ENCODE measurements at places on chromosomes 11 and 22.

DNA sequence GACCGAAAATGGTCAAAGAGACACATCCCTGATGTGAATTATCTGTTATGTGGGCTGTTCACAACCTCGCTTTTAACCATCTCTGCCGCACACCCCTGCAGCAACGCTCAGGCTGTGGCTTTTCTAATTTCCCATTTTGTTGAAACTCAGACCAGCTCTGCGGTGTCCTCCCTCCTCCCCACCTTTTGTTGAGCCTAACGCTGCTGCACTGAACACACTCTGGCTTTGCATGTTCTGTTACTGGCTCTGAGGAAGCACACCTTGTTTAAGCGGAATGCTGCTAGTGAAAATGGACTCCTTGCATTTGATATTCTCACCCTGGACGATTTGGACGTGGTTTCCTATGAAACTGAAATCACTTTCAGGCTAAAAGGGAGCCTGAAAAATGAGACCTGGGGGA is 198.5 kb upstream of the MTNR1B start:
- DNase-seq: no peak

DNA sequence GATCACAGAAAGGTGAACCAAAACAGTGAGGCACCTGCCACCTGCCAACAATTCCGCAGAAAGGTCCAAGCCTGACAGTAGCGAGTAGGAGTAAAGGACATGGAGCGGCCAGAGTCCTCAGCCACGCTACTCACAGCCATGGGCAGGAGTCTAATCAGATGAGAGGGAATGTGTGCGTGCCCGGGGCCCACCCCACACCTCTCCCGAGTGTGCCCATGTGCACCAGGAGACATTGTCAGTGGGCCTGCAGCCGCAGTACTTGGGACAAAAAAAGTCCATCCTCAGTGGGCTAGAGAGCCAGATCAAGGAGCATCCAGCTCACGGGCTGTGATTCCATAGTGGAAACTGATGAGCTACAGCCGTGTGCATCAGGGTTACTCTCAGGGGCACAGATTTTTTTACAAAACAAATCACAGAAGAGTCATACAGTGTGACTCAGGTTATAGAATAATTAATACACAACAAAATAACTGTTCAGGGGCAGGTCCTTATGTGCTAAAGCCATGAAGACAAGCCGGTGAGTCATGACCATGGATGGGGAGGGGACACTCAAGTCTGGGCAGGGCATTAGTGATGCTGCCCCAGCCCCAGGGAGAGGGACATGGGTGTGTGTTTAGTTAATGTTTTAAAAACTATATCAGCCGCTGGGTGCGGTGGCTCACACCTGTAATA is 12.0 kb downstream of the SART1 start:
- DNase-seq: no peak

DNA sequence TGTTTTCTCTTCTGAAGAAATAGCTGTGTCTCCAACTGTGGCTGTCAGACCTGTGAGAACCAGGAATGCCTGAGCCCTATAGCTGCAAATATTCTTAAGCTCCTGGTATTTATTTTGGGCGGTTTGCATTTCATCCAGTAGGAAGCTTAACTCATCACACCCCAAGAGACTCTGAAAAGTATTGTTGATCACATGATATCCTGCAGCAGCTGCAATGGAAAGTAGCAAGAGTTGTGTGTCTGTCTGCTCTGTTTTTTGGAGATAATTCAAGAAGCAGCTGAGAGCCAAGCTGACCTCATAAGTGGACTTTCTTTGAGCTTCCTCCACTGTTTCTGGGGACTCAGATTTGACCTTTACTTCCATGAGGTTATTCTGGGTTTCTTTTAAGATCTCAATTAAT is 36.4 kb upstream of the MRPL17 start:
- no peak for DNase-seq

GRCh38 chr22:42856179-42856864 is 751 bp downstream of the ARFGAP3 start:
- DNase-seq: peak; percentile 23

GRCh38 chr22:40659166-40659565 is 20.1 kb upstream of the MCHR1 start:
- DNase-seq: no peak

GRCh38 chr11:28871090-28871489 is 762.9 kb downstream of the METTL15 start:
- no peak for DNase-seq

DNA sequence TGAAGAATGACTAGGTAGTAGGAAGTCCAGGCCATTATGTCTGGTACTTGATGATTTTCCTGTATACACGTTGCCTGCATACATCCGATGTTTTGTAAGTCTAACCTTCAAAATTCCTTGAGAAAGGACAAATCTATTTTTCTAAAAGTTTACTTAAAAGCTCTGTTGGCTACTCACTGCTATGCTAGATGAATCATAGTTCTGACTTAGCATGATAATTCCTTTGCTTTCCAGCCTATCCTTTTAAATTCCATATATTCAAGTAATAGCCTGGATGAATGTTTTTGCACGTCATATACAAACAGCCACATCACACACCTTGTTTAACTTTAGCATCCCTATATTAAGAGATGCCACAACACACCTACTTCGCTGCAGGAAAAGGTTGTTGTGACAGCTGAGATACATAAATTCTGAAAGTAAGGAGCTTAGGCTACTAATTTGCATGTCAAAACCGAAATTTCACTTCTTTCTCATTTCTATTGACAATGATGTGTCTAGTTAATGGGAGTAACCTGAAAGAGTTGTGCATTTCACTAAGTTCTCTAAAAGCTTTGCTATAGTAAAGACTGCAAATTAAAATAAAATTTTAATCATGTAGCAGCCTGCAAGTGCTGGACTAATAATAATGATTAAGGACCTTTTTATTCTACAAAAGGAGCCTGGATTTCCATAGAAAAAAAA is 1116.4 kb downstream of the JRKL start:
- DNase-seq: no peak

DNA sequence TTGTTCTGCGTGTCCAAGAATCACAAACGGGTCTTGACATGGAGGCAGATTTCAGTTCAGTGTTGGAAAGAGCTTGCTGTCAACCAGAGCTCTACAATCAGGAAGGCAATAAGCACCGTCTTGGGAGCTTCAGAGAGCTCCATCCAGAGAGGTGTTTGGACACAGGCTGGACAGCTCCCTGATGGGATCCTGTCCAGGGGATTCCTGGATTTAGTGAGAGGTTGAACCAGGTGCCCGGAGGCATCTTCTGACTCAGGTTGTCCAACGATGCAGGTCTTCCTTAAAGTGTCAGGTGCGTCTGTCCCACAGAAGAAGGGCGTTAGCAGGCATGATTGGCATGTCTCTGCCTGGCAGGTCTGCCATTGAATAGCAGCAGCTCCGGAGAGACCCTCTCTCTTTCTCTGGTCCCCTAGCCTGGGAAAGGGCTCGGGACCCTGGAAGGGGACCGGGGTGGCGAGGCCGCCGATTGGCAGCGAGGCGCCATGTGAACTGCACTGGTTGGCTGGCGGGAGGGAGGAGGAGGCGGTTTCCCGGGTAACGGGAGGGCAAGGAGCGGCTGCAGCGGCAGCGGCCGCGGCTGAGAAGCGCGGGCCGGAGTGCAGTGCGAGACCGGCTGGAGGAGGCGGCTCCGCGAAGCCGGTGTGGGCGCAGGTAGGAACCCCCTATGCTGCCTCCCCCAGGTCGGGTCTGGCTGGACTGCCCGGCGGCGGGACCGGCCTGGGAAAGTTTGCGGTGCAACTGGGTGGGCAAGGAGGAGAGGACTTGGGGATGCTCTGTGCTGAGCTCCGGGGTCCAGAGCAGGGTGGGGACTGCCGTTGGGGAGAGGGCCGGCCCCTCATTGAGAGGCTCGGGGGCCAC is 104.1 kb upstream of the E2F8 start:
- no peak for DNase-seq

DNA sequence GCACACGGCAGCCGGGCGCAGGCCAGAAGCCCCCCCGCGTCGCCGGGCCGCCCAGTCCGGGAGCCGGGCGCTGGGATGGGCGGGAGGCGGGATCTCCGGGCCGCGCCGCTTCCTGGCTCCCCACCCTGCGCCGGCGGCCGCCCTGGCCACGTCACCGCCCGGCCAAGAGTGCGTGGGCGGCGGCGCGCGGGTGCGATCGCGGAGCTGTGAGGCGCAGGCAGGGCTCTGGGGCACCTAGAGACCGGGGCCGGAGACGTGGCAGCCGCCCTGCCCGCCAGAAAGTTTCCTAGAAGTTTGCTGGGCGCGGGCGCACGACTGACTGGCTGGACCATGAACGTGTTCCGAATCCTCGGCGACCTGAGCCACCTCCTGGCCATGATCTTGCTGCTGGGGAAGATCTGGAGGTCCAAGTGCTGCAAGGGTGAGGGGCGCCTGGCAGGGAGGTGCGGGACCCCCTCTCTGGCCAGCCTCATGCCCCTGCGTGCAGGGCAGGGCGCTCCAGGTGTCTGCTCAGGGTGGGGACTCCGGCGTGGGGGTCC is at the start of gene KDELR3:
Gene KDELR3 (plus strand): TSS at position 193 of the 539 bp plus-strand sequence. CDS start 138 bp downstream, at position 331.
- peak; percentile 51 for DNase-seq

GRCh38 chr22:29109822-29110221 is 37.0 kb downstream of the KREMEN1 start:
- no peak for DNase-seq

GRCh38 chr11:10584071-10584501 is 15.6 kb upstream of the LYVE1 start:
- no peak for DNase-seq

DNA sequence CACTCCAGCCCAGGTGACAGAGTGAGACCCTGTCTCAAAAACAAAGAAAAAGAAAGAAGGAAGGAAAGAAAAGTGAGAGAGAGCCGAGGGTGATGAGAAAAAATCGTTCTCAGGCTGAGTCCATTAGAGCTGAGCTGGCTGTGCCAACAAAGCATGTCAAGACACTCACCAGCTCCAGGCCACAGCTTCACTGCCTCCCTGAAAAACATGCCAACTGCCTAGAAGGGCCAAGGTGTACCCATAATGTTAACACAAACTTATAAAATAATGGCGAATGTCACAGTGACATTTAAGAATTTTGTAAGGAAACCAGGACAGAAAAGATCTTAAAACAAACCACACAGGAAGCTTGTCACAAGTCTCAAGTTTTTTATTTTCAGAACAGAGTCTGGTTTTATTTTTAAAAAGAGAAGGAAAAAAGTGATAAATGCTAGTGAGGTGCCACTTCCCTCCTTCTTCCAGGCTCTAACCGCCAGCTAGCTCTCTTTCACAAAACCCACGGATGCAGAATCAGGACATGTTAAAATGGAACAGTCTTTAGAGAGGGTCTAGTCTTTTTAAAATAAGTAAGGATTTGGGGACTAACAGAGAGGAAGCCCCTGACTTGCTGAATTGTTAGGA is 5.1 kb downstream of the TMEM121B start:
- no peak for DNase-seq

- no peak for DNase-seq
Measured at GRCh38 chr11:109971184-109971523, 122.0 kb upstream of the ZC3H12C start.

- no peak for DNase-seq
Measured at GRCh38 chr22:19473578-19473977, 5.4 kb downstream of the UFD1 start.

- DNase-seq: no peak
Measured at GRCh38 chr11:95144313-95145235, 54.9 kb downstream of the ENDOD1 start.

GRCh38 chr11:121587182-121587581 is 134.4 kb upstream of the SORL1-AS1 start:
- DNase-seq: no peak

DNA sequence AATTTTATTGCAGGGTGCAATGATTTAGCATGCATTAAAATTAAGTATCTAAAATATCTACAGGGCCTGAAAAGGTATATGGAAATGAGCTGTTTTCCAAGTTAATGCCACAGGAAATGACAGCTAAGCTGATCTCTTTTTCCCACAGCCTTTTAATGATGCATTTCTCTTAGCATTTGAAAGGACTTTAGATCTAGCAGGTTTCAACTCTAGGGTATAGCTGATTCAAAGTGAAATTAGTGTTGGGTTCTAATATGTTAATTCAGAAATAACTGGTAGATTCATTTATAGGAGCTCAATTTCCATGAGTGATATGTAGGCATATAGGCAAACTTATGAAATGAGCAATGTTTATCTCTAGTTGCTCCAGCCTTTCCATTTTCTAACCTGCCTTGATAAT is 274.2 kb downstream of the CASP12 start:
- no peak for DNase-seq

DNA sequence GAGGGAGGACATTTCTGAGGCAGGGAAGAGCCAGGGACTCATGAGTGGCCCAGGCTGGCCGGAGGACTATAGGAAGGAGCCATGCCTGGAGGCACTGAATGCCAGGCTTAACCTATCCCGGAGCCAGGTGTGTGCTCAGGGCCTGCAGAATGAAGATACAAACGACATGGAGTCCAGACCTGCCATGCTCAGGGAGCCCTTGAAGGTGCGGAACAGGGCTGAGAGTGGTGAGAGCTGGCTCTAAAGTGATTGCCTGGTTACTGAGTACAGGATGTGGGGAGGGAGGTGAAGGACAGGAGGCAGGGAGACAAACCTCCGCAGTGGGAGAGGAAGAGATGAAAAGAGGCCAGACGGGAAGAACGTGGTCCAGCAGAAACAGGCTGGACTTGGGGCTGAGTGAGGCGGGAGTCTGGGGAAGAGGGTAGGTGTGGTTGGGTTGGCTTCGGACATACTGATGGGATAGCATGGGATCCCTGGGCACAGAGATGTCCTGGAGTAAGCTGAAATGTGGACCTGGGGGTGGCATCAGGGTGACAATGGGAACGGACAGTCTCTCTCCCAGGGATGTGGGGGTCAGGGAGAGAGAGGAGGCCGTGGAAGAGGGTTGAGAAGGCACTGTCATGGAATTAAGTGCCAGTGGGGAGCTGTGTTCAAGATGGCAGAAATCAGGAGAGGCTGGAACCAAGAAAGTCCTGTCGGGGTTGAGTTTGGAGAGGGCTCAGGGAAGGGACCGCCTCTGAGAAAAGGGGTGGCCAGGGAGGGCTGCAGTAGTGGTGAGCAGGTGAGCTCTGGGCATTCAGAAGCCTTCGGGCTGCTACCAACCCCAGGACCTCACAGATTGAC is 1.5 kb upstream of the ANKRD13D start:
- DNase-seq: no peak

- no peak for DNase-seq
Measured at GRCh38 chr11:82733444-82734119, at the start of gene FAM181B. FAM181B (minus strand) TSS chr11:82733864; CDS start chr11:82733729, 135 bp downstream.

GRCh38 chr11:37788141-37788877 is 1190.3 kb upstream of the RAG2 start:
- DNase-seq: no peak

DNA sequence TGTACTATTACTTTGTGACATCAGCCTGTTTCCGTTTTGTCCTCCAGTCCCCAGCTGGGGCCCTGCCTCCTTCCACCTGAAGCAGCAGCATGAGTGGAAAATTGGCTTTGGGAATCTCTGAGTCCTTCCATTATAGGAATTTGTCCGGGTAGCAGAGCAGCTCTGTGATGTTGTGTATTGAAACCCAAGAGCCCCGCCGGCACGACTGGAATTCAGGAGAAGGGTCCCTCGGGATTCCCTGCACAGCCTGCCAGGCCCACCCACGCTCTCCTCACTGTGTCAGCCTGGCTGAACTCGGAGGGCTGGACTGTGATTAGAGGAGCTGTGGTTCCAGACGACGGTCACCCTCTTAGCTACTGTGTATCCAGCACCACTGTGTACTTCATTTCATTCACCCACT is 18.8 kb upstream of the TSPAN18 start:
- DNase-seq: no peak

Data from stimulated activated CD4-positive, alpha-beta T cell treated with anti-CD3 and anti-CD28 coated beads, Interleukin-1b, Interleukin-23, amount 100 ng/mL, for 24 hours (primary cell).